ENCODE measurements at places on chromosomes 13 and 19.
A peak's percentile ranks its signal among the peaks of the same experiment; 100 is the strongest.

DNA sequence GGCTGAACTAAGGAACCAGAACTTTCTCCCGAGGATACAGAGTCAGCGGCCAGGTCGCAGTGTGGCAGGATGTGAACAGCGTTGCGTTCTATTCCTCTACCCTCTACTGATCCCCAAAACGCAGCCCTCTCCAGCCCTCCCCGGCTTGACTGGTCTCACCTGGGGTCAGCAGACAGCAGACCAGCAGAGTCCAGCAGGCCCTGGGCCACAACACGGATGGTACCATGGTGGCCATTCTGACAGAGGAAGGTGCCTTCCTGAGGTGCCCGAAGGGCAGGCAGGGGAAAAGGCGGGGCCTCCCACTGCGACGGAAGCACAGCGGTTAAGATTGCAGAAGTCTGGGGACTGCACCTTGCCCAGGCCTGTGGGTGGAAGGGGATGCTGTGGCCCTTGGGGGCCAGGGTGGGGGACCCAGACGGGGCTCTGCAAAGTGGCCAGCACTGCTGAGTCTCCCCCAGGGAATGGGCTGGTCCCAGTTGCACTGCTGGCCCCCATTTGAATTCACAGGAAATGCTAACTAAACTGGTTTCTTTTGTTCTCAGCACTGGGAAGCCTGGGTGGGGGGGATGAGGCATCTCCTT, at the start of gene ICAM3:
ICAM3 (minus strand) TSS at position 245 of the 581 bp plus-strand sequence; CDS start at position 235, 10 bp downstream.
- DNase-seq: no peak

DNA sequence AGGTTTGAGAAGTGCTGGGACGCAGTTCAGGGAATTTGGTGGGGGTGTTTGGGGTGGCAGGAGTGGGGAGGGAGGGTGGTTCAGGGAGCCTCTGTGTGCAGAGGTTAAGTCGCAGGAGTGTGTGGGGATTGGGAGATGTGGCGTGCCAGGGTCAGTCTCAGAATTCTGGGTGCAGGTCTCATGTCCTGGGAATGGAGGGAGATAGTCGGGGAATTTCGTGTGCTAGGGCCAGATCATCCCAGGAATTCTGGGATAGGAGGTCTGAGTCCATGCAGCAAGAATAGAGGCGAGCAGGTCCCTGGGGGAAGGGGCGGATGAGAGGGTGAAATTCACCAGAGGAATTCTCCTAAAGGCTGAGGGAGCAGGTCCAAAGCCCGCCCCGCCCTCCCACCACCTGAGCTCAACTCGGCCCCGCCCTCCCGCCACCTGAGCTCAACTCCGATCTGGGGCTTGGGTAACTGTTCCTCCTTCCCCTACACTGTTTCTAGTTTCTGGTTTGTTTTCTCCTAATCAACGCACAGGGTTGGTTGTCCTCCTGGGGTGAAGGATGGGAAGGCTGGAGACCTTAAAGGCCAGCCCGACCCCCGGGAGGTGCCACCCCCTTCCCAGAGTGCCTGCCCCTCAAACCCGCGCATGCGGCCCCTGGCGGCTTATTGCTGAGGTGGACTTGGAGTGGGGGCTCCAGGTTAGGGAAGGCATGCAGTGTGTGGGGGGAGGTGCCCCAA, 15.2 kb downstream of the KCNC3 start:
- no peak for DNase-seq

GRCh38 chr13:25652764-25653163, 281.0 kb downstream of the ATP8A2 start:
- no peak for DNase-seq

DNA sequence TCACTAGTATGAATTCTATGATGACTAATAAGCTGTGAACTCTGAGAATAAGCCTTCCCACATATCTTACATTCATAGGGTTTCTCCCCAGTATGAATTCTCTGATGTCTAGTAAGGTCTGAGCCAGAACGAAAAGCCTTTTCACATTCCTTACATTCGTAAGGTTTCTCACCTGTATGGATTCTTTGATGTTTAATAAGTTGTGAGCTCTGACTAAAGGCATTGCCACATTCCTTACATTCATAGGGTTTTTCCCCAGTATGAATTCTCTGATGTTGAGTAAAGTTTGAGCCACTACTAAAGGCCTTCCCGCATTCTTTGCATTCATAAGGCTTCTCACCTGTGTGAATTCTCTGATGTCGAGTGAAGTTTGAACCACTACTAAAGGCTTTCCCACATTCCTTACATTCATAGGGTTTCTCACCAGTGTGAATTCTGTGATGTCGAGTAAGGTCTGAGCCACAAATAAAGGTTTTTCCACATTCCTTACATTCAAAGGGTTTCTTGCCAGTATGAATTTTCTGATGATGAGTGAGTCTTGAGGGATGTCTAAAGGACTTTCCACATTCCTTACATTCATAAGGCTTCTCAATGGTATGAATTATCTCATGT, 30.7 kb upstream of the ZFP82 start:
- no peak for DNase-seq

DNA sequence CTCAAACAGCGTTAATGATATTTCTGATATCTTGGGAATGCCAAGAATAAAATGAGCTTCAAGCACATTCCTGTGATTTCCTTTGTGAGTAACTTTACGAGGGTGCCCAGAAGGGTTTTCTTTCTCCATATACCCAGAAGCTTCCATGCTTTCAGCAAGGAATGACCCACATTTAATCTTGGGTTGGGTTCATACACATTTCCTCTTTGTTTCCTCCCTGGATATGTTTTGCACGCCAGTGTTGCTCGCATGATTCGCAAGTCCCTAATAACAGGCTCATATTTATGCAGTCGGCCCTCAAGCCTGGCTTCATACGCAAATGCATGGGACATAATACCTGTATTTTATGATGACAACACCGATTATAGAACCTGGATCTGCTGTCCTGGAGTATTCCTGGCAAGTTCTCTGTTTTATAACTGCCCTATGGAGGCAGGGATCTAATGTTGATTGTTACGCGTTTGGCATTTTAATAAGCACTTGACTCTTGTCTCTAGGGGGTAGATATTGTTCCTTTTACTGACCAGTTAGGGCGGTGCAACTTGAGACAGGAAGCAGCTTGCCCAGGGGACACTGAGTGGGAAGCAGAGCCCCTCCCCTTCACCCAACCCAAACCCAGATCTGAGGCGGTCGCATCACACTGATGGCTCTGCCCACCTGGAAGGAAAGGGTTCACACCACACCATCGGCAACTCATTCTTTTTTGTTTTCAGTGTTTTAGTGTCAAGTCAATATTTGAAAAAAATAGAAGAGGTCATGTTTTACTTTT, 220.4 kb upstream of the SOX1 start:
- DNase-seq: no peak

GRCh38 chr19:48102870-48103751, 7.5 kb downstream of the PLA2G4C start:
- no peak for DNase-seq

- no peak for DNase-seq
Measured at GRCh38 chr13:106350208-106350607, 185.3 kb downstream of the EFNB2 start.

DNA sequence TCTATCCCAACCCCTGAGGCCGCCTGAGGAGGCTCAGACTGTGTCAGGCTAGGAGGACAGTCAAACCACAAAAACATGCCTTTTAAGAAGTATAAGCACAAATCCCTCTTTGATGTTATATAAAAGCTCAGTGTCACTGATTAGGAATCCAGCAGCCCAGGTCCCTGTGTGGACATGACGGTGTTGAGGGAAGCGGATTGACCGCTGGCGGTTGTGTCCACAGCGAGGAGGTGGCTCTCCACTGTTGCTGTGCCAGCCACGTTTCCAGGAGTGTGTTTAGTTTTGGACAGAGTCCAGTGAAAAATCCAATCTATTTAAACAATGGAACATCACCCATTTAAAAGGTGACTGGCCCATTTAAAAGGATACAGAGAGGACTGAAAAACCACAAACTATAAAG, 7.5 kb upstream of the GJA3 start:
- DNase-seq: no peak

GRCh38 chr19:46555628-46556280, 45.4 kb upstream of the CALM3 start:
- no peak for DNase-seq

- DNase-seq: no peak
Measured at GRCh38 chr19:56091066-56091490, 30.0 kb downstream of the ZNF787 start.

- DNase-seq: no peak
Measured at GRCh38 chr19:1468821-1469254, 10.2 kb downstream of the C19orf25 start.

GRCh38 chr13:111966933-111967332, 100.0 kb upstream of the SOX1 start:
- DNase-seq: no peak

- no peak for DNase-seq
Measured at GRCh38 chr19:16036397-16036925, 39.8 kb upstream of the TPM4 start.

- no peak for DNase-seq
Measured at GRCh38 chr13:27112006-27112405, 59.6 kb downstream of the USP12 start.

GRCh38 chr19:39497996-39498797, 550 bp upstream of the DLL3 start:
- DNase-seq: no peak

- DNase-seq: peak; percentile 7
Measured at GRCh38 chr13:26707122-26708006, 53.2 kb downstream of the GPR12 start.
